ENCODE measurements at places on chromosomes 3 and 15. TPM values are rescaled to one million over a fixed set of nuclear protein-coding genes. Genes with fewer than 3 reads are reported as not detected.
A peak's percentile ranks its signal among the peaks of the same experiment; 100 is the strongest.

DNA sequence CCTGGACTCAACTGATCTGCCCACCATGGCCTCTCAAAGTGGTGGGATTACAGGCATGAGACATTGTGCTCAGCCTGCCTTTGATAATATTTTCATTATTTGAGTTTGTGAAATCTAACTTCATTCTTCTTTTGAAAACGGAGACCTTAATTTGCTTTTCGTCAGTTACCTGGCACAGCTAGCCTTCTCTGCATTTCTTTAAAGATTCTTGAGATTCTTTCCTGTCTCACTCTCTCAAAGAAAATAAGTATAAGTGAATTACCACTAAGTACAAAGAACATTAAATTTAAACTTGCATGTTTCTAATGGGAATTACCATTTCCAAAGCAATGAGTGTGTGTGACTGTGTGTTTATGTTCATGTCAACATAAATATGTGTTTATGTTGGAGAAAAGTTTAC lies 187.9 kb downstream of the NFKBIZ start:
- DNase-seq = no peak
- H3K4me1 ChIP-seq = peaks cover 34% of the 10 kb centered on the region
- no peak overlapping the region for H3K4me3 ChIP-seq
- H3K36me3 ChIP-seq = no peaks in the 10 kb centered on the region

- no peaks in the 10 kb centered on the region for H3K27me3 ChIP-seq
- H3K36me3 ChIP-seq = no peaks in the 10 kb centered on the region
- H3K27ac ChIP-seq = no peak overlapping the region
Observed at GRCh38 chr15:36807134-36807764, 227.8 kb downstream of the CDIN1 start.

GRCh38 chr3:18153571-18154173 lies 271.5 kb downstream of the SATB1 start:
- DNase-seq = no peak
- H3K4me1 ChIP-seq = no peaks in the 10 kb centered on the region

DNA sequence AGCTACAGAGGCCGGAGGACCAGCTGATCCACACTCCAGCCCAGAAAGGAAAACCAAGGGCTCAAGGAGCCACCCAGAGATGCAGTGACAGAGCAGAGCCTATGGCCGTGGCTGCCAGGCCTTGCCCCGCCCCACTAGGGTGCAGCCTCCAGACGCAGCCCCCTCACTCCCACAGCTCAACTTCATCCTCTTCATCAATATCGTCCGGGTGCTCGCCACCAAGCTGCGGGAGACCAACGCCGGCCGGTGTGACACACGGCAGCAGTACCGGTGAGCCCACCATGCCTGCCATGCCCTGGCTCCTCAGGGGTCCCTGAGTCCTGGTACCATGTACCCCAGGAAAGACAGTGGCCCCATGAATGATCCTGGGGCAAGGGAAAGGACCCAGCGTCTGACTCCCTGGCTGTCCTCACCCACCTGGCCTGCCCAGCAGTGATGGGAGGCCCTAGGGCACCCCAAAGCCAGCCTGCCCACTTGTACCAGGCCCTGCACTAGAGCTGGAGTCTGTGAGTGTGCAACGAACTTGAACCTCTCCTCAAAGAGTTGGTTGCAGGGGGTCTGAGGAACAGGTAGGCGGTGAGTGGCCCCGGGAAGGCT lies 24.2 kb downstream of the PTH1R start:
- no peak overlapping the region for H3K4me3 ChIP-seq
- H3K27ac ChIP-seq = no peak overlapping the region
- DNase-seq = no peak

- no peak overlapping the region for H3K4me3 ChIP-seq
- H3K36me3 ChIP-seq = peaks cover 8% of the 10 kb centered on the region
- no peaks in the 10 kb centered on the region for H3K27me3 ChIP-seq
- DNase-seq = no peak
- no peak overlapping the region for H3K27ac ChIP-seq
Observed at GRCh38 chr15:76368122-76368621, 31.6 kb downstream of the ISL2 start.

- H3K4me1 ChIP-seq = no peaks in the 10 kb centered on the region
- no peaks in the 10 kb centered on the region for H3K27me3 ChIP-seq
- H3K36me3 ChIP-seq = no peaks in the 10 kb centered on the region
- no peak overlapping the region for H3K27ac ChIP-seq
Observed at GRCh38 chr3:67375976-67376375, 278.4 kb downstream of the SUCLG2 start.

GRCh38 chr3:148204131-148204530 lies 493.6 kb upstream of the AGTR1 start:
- DNase-seq = no peak
- H3K27me3 ChIP-seq = no peaks in the 10 kb centered on the region
- no peaks in the 10 kb centered on the region for H3K36me3 ChIP-seq
- no peak overlapping the region for H3K27ac ChIP-seq

GRCh38 chr3:71304684-71305083 lies 278.8 kb downstream of the FOXP1 start:
- DNase-seq = peak; percentile 43
- no peaks in the 10 kb centered on the region for H3K27me3 ChIP-seq
- H3K36me3 ChIP-seq = peaks cover 4% of the 10 kb centered on the region
- peaks cover 46% of the 10 kb centered on the region for H3K4me1 ChIP-seq
- peak overlapping the region; percentile 70 for H3K4me3 ChIP-seq
- peak overlapping the region; percentile 84 for H3K27ac ChIP-seq

DNA sequence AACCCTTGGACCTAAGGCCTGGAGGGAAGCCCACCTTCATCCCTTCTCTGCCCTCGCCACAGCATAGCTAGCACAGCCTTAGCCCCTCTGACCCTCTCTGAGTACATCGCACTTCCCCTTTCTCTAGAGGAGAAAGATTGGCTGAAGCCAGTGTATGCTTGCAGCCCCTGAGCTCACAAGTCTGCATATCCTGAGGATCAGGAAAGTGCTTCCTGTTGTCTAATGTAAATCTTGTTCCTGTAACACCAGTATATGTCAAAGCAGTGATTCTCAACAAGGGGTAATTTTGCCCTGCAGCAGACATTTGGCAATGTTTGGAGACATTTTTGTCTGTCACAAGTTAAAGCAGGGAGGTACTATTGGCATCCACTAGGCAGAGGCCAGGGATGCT lies 2.2 kb upstream of the PRKCD start:
- H3K27me3 ChIP-seq = no peaks in the 10 kb centered on the region
- DNase-seq = no peak
- H3K27ac ChIP-seq = no peak overlapping the region
- peaks cover 33% of the 10 kb centered on the region for H3K4me1 ChIP-seq
- H3K36me3 ChIP-seq = no peaks in the 10 kb centered on the region

DNA sequence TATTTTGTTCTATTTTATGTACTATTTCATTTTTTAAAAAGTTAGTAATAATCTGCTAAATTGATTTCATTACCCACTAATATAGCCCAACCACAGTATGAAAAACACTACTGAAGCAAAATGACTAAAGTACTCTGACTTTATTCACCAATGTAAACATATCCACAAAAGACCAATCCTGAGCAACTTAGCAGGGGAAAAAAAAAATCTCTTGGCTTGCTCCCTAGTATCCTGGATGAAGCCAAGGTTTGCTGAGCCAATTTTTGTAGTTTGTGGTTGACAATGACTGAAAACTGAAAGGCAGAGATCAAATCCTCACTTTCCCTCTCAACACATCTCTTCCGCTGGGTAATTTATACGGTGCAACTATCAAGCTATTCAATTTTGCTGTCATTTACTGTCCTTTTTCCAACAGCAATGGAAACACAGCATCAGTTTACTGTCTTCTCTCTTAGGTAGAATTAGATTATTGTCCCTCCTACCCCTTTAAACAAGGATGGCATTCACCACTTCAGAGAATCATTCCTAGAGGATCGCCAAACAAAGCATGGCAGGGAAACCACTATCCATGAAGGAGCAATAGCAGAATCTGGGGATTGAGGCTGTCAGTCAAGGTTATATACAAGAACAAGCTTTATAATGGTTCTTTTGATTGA lies 149.7 kb downstream of the THRB start:
- no peaks in the 10 kb centered on the region for H3K27me3 ChIP-seq
- DNase-seq = no peak
- H3K4me3 ChIP-seq = no peak overlapping the region
- H3K27ac ChIP-seq = no peak overlapping the region
- H3K4me1 ChIP-seq = no peaks in the 10 kb centered on the region
- H3K36me3 ChIP-seq = no peaks in the 10 kb centered on the region

GRCh38 chr15:91885054-91885453 lies 31.5 kb downstream of the SLCO3A1 start:
- DNase-seq = no peak
- H3K27me3 ChIP-seq = no peaks in the 10 kb centered on the region
- H3K4me1 ChIP-seq = no peaks in the 10 kb centered on the region
- peaks cover 1% of the 10 kb centered on the region for H3K36me3 ChIP-seq
- no peak overlapping the region for H3K27ac ChIP-seq

GRCh38 chr3:80668600-80669294 lies 900.9 kb upstream of the ROBO1 start:
- H3K27me3 ChIP-seq = no peaks in the 10 kb centered on the region
- DNase-seq = no peak
- H3K36me3 ChIP-seq = no peaks in the 10 kb centered on the region
- H3K27ac ChIP-seq = no peak overlapping the region

DNA sequence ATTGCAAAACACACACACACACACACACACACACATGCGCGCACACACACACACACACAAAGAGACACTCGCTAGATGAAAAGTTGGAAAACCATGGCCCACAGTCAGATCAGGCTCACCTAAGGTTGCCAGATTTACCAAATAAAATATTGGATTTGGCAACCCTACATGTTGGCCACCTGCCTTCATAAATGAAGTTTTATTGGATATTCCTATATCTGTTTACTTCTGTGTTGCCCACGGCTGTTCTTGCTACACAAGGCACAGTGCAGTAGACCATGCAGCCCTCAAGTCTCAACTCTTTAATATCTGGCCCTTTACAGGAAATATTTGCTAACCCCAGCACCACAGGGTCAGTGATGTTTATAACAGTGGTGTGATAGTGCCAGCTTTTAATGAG lies 445.0 kb upstream of the PROK2 start:
- peaks cover 1% of the 10 kb centered on the region for H3K36me3 ChIP-seq
- no peak overlapping the region for H3K27ac ChIP-seq
- peaks cover 21% of the 10 kb centered on the region for H3K4me1 ChIP-seq
- H3K4me3 ChIP-seq = no peak overlapping the region
- H3K27me3 ChIP-seq = no peaks in the 10 kb centered on the region
- DNase-seq = no peak

- H3K27me3 ChIP-seq = no peaks in the 10 kb centered on the region
- no peak for DNase-seq
- no peaks in the 10 kb centered on the region for H3K36me3 ChIP-seq
- H3K4me1 ChIP-seq = no peaks in the 10 kb centered on the region
- no peak overlapping the region for H3K27ac ChIP-seq
Observed at GRCh38 chr3:186633481-186633880, 6.7 kb upstream of the FETUB start.

DNA sequence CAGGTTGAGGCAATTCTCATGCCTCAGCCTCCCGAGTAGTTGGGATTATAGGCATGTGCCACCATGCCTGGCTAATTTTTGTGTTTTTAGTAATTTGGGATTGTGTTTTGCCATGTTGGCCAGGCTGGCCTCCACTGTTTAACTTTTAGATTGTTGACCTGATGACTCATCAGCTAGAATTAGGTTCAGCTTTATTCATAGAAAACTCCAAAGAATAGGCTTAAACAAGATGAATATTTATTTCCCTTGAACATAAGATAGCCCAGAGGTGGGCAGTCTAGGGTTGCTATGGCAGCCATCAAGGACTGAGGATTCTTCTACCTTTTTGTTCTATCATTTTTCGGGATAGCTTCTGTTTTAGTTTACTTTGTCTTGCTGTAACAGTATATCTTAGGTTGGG lies 99.6 kb upstream of the SELENOK start:
- no peak overlapping the region for H3K27ac ChIP-seq
- H3K4me3 ChIP-seq = no peak overlapping the region
- H3K4me1 ChIP-seq = no peaks in the 10 kb centered on the region
- DNase-seq = no peak

DNA sequence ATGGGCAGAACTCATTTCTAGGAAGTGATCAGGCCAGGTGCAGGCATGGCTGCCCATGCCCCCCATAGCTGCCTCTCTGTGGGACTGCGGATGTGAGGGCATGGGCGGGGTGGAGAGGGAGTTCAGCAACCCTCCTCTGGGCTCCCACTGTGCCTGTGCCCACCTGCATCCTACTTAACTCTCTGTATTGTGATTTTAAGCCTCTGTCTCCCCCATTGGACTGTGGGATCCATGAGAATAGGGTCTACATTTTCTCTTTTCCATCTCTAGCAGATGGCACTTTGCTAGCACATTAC lies 194.3 kb downstream of the CHST2 start:
- no peak for DNase-seq
- H3K36me3 ChIP-seq = no peaks in the 10 kb centered on the region
- no peaks in the 10 kb centered on the region for H3K27me3 ChIP-seq
- no peak overlapping the region for H3K4me3 ChIP-seq
- H3K4me1 ChIP-seq = no peaks in the 10 kb centered on the region

- no peak overlapping the region for H3K27ac ChIP-seq
- no peaks in the 10 kb centered on the region for H3K4me1 ChIP-seq
- no peak for DNase-seq
- H3K4me3 ChIP-seq = no peak overlapping the region
- H3K27me3 ChIP-seq = no peaks in the 10 kb centered on the region
Observed at GRCh38 chr15:53555226-53555625, 204.2 kb downstream of the WDR72 start.

DNA sequence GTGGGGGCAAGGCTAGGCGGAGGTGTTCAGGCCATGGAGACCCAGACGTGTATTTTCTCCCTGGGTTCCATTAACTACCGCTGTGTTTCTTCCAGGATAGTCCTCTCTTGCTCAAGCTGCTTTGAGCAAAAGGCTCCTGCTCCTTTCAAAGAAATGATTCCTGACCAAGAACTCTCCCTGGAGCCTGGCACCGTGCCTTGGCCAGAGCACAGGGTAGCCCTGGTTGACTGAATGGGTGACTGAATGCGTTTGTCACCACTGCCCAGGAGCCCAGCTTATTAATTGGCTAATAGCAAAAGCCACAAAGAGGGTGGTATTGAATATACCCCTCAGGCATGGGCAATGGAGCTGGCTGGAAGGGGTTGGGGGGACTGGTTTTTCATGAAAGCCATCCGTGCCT lies 13.9 kb downstream of the RASGRF1 start:
- no peak overlapping the region for H3K27ac ChIP-seq
- DNase-seq = no peak
- H3K36me3 ChIP-seq = no peaks in the 10 kb centered on the region
- H3K4me3 ChIP-seq = no peak overlapping the region
- no peaks in the 10 kb centered on the region for H3K27me3 ChIP-seq
- H3K4me1 ChIP-seq = peaks cover 10% of the 10 kb centered on the region

DNA sequence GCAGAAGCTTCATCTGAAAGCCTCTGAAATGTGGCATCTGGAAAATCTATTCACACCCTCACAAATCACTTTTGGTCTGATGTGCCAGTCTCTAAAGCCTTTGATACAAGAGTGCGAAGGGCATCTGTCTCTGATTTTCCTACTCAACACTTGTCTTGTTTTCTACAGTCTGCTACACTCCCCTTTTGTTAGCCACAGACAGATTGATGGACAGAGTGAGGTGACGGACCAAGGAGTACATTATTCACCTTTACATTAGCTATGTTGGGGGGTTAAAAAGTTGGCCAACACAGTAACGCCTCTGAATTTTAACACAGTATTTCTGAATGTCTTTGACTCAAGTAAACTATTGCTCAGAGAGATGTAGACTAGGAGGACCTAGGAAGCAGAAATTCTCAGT lies 63.1 kb downstream of the TNIK start:
- no peaks in the 10 kb centered on the region for H3K36me3 ChIP-seq
- no peak overlapping the region for H3K27ac ChIP-seq
- H3K27me3 ChIP-seq = no peaks in the 10 kb centered on the region
- no peaks in the 10 kb centered on the region for H3K4me1 ChIP-seq
- H3K4me3 ChIP-seq = no peak overlapping the region

The GABRA5 gene
- total RNA-seq = not detected

The IQCF5 gene
- total RNA-seq = not detected

The GOLGA6A gene
- 1.0 TPM for total RNA-seq

The SLC9A9 gene
- 18.7 TPM for total RNA-seq

The FLNB gene
- total RNA-seq = 28.3 TPM

The FETUB gene
- total RNA-seq = not detected

The ARHGEF26 gene
- not detected for total RNA-seq

The SAMD7 gene
- 0.12 TPM for total RNA-seq

Data from B cell (primary cell).